ENCODE measurements at places on chromosomes 2 and 18.

GRCh38 chr2:207375207-207375875 is 154.4 kb upstream of the CREB1 start:
- no peak for DNase-seq

GRCh38 chr18:55115606-55116005 is 156.3 kb upstream of the CCDC68 start:
- no peak for DNase-seq

DNA sequence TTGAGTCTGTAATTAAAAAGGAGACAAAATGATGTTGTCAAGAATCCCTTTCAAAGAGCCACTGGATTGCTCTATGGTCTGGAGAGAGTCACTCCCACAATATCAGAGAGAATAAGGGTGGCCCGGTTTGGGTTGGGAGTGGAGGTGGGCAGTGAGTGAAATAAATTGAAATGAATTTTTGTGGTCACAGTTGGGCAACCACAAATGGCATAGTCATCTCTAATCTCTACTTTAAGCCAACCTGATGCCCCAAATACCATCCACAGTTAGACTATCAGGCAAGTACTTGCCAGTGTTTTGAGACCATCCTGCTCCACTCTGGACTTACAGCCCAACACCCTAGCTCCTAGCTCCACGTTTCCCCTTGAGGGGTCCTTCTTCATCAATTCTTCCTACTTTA is 559.7 kb downstream of the BCL11A start:
- DNase-seq: no peak

GRCh38 chr2:102801858-102802699 is 40.2 kb downstream of the TMEM182 start:
- no peak for DNase-seq
